Endothelial cell of umbilical vein (primary cell): ENCODE measurements at places on chromosomes 7 and 10. TPM values are rescaled to one million over a fixed set of nuclear protein-coding genes. Genes with fewer than 3 reads are reported as not detected.

Gene MSMB
- polyA plus RNA-seq = not detected in 2 replicates

DNA sequence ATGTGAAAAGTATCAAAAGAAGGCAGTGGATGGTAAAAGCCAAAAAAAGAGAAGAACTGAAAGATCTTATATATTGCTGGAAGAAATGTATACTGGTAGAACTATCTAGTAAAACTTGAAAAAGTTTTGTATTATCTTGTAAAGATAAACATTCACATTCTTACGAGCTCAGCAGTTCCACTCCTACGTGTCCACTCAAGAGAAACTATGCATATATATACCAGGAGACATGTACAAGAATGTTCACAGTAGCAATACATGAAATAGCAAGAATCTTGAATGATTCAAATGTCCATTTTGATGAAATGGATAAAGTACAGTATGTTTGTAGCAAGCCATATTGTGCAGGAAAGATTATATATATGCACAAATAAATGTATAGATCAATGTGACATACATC is 155.0 kb downstream of the RNF133 start:
- DNase-seq = no peak

- no peak for DNase-seq
Measured at GRCh38 chr7:53744403-53744760, 708.9 kb downstream of the POM121L12 start.

DNA sequence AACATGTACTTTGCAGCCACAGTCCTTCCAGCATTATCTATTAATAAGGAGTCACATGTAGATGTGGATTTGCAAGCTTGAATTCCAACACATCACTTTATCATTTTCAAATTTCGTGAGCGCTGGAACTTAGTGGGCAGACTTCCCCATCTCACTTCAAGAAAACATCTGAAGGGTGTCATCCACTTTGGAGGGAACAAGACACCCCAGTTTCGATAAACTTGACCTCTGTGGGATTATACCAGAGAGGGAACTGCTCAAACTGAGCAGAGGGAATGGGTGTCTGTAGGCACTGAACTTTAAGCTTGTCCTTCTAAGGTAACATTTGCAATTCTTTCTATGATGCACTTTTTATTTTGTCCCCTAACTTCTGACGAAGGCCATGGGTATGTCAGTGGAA is 27.5 kb downstream of the ADRB1 start:
- DNase-seq = no peak

- no peak for DNase-seq
Measured at GRCh38 chr10:74854610-74855009, 28.2 kb downstream of the KAT6B start.

- no peak for DNase-seq
Measured at GRCh38 chr7:158468700-158469296, 118.8 kb downstream of the PTPRN2 start.
